ENCODE measurements at places on chromosomes 3 and 15. TPM values are rescaled to one million over a fixed set of nuclear protein-coding genes. Genes with fewer than 3 reads are reported as not detected.

- H3K36me3 ChIP-seq = no peaks in the 10 kb centered on the region
- peaks cover 15% of the 10 kb centered on the region for H3K27me3 ChIP-seq
- peaks cover under 1% of the 10 kb centered on the region for H3K4me1 ChIP-seq
- DNase-seq = no peak
- H3K27ac ChIP-seq = no peak overlapping the region
Observed at GRCh38 chr3:150920236-150920635, 15.0 kb upstream of the MINDY4B start.

DNA sequence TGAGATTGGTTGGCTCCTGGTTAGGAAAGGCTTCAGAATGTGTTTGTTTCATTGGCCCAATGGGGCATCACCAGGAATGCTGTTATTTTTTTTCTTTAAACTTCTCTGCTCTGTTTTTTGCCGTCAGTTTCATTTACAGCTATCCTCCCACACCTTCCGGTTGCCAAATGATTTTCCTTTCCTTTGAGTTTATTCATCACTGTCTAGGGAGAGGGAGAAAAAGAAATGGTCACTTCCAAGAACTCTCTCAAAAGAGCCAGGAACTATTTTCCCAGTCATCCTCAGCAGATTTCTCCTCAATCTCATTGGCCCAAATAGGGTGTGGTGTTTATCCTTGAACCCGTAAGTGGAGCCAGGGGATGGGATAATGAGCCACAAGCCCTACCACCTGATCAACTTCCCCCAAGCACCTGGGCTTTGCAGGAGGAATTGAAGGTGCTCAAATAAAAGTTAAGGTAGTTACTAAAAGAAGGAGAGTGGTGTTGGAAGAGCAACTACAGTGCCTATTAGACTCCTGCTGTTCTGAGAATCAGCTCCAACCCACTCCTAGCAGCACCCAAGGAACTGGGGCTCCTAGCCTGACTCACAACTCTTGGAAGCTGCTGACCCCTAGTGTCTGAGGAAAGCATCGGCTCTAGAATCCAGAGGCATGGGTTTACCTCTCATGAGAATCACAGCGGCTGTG is 183.8 kb upstream of the IL12A start:
- DNase-seq = peak; percentile 47
- H3K36me3 ChIP-seq = no peaks in the 10 kb centered on the region
- no peak overlapping the region for H3K4me3 ChIP-seq
- peaks cover 12% of the 10 kb centered on the region for H3K27me3 ChIP-seq
- no peak overlapping the region for H3K27ac ChIP-seq

DNA sequence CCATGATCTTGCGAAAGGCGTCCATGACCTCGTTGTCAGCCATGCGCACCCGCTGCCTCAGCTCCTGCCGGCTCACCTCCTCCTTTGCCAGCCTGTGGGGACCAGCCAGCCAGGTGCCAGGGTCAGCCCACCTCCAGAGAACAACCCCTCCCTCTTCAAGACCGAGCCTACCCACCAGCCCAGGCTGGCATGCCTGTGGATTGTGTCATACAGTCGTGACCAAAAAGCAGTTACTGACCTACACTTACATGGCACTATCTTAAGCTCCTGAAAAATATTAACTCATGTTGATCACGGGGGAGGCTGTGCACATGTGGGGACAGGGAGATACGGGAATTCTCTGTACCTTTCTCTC is 10.7 kb upstream of the CAMK1 start:
- H3K27me3 ChIP-seq = no peaks in the 10 kb centered on the region
- peak overlapping the region; percentile 35 for H3K4me3 ChIP-seq
- peaks cover 52% of the 10 kb centered on the region for H3K4me1 ChIP-seq
- H3K36me3 ChIP-seq = peaks cover 49% of the 10 kb centered on the region
- DNase-seq = no peak

DNA sequence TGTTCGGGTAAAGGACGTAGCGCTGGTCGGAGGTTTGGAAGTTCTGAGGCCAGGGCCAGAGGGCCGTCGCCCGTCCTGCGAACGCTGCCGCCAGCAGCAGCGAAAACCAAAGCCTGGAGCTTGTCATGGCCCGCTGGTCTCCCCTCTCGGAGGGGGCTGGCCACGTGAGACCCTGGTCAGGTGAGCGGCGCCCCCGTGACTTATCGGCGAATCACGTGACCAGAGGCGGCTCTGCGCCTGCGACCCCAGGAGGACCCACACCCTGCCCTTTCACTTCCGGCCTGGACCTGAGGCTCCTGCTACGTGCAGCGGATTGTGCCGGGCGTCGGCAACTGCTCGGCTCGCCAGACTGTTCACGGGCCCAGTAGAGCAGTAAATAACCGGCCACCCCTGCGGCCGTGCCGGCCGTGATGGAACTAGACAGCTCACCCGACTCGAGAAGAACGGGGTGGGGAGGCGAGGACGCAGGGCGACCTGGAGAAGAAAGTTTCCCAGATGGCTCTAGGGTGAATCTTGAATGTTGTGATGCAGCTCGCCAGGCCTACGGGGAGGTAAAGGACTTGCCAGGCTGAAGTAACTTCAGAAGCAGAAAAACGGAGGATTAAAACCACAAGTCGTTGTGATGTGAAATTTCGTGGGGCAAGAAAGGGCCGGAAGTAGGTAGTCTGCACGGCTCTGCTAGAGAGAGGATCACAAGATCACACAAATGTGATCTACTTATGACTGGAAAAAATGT is at the start of gene HEXA:
TSS of gene HEXA (minus strand) at position 169 of the 736 bp plus-strand sequence. CDS start at position 127, 42 bp downstream.
- DNase-seq = peak; percentile 98
- no peaks in the 10 kb centered on the region for H3K27me3 ChIP-seq
- H3K4me1 ChIP-seq = peaks cover 41% of the 10 kb centered on the region
- H3K27ac ChIP-seq = peak within 1 kb of the TSS; percentile 99
- peak within 1 kb of the TSS; percentile 95 for H3K4me3 ChIP-seq
- H3K36me3 ChIP-seq = peaks cover 7% of the 10 kb centered on the region

Gene DAZL
- not detected for total RNA-seq

Gene TGM4
- not detected for total RNA-seq

DNA sequence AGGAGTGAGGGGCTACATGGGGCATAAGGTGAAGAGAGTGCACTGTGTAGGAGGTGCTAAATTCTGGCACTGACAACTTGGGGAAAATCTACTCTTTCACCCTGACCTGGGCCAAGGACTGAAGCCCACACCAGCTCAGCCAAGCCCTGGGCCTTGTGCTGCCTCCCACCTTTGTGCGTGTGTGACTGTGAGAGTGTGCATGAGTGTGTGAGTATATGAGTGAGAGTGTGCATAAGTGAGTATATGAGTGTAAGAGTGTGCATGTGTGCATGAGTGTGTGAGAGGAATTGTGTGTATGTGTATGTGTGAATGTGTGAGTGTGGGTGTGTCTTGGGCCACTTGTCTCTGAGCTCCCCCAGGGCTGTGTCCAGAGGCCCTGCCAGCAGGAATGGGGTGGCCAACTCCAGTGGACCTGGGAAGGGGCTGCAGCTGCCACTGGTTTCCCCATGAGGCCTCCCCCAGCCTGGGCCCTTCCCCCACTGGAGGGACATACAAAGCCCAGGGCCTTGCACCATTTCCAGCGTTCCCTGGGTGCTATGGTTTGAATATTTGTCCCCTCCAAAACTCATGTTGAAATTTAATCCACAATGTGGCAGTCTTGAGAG is 15.2 kb downstream of the C3orf22 start:
- no peak overlapping the region for H3K27ac ChIP-seq
- H3K4me3 ChIP-seq = no peak overlapping the region
- DNase-seq = no peak

DNA sequence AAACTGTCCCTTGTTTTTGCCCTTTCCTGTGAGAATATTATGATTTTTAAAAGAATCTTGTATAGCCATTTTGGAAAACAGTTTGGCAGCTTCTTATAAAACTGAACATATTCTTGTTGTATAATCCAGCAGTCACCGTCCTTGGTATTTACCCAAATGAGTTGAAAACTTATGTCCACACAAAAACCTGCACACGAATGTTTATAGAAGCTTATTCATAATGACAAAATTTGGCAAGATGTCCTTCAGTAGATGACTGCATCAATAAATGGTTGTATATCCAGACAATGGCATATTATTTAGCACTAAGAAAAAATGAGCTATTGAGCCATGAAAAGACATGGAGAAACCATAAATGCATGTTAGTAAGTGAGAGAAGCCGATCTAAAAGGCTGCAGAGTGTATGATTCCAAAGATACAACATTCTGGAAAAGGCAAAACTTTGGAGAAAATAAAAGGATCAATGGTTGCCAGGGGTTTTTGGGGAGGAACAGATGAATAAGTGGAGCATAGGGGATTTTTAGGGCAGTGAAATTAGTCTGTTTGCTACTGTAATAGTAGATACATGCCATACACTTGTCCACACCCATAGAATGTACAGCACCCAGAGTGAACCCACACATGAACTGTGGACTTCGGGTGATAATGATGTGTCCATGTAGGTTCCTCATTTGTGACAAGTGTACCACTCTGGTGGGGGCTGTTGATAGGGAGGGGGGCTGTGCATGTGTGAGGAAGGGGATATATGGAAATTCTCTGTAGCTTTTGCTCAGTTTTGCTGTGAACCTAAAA is 31.7 kb downstream of the LIMD1 start:
- H3K4me3 ChIP-seq = no peak overlapping the region
- no peak overlapping the region for H3K27ac ChIP-seq
- peaks cover 12% of the 10 kb centered on the region for H3K4me1 ChIP-seq
- H3K27me3 ChIP-seq = no peaks in the 10 kb centered on the region
- DNase-seq = no peak

GRCh38 chr3:42037318-42037945 is 53.7 kb upstream of the TRAK1 start:
- no peak for DNase-seq
- no peaks in the 10 kb centered on the region for H3K27me3 ChIP-seq
- H3K36me3 ChIP-seq = peaks cover 3% of the 10 kb centered on the region

Gene PLEKHO2
- 25.4 TPM for total RNA-seq

GRCh38 chr15:56298723-56299122 is 55.0 kb upstream of the RFX7 start:
- DNase-seq = no peak
- H3K36me3 ChIP-seq = no peaks in the 10 kb centered on the region
- no peak overlapping the region for H3K27ac ChIP-seq
- no peaks in the 10 kb centered on the region for H3K4me1 ChIP-seq
- H3K27me3 ChIP-seq = no peaks in the 10 kb centered on the region

Gene IL5RA
- not detected for total RNA-seq

GRCh38 chr15:31361764-31362515 is 35.3 kb downstream of the KLF13 start:
- H3K27ac ChIP-seq = peak overlapping the region; percentile 90
- DNase-seq = no peak

Gene ARRDC4
- 0.56 TPM for total RNA-seq

DNA sequence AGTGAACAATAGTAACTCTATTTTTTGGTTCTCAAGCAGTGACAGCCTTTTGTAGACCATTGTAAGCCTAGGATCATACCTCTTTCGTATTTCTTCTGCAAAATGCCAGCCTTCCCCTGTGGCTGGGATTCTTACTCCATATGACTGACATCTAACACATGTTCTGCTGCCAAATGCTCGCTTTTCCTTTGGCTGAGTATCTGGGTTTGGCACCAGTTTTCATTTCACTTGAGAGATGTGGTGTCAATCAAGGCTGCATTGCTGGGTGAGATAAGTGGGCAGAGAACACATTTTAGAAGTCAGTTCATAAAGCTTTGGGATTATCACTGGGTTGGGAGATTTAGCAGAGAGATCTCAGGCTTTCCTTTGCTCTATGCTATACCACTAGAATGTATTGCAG is 514.7 kb upstream of the SGO1 start:
- no peak overlapping the region for H3K27ac ChIP-seq
- no peak overlapping the region for H3K4me3 ChIP-seq
- H3K36me3 ChIP-seq = no peaks in the 10 kb centered on the region
- no peaks in the 10 kb centered on the region for H3K4me1 ChIP-seq

Gene FBXO45
- total RNA-seq = 15.0 TPM

Gene MEIS2
- not detected for total RNA-seq

Gene SLC38A3
- not detected for total RNA-seq

DNA sequence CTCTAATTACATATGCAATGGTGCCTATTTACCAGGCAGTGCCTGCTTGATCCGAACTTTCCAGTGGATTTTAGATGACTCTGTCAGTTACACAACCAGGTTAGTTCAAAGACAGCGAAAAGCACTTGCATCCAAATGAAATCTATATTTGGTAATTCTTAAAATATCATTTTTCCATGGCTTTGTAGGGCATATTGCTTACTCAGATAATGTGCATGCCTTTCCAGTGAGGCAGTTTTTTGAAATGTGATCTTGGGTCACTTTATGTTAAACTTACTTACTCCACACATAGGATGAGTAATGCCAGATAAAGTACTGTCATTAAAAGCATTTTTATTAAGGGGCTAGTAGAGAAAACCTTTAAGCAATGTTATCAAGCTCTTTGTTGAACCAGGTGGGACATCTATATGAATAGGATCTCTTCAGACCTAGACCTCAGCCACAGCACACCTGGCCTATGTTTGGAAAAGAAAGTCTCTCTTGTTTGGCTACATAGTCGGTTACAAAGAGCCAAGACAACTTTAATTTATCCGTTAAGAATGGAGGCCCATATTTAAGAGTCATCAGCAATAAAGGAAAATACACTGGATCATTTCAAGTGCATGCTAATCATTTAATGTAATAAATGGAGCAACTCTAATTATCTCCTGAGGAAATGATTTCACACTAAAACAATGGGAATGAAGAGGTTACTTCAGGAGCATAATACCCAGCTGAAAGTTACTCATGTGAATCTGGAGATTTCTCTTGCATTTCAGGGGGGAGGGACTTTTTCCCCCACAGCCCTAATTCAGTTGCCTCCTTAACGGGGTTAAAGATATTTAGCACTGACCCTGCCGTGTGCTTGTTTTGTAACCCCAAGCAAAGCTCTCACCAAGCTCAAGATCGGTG is 56.3 kb upstream of the TMCO5A start:
- H3K27me3 ChIP-seq = no peaks in the 10 kb centered on the region
- H3K27ac ChIP-seq = no peak overlapping the region
- H3K4me1 ChIP-seq = no peaks in the 10 kb centered on the region
- no peak overlapping the region for H3K4me3 ChIP-seq
- no peaks in the 10 kb centered on the region for H3K36me3 ChIP-seq
- no peak for DNase-seq

DNA sequence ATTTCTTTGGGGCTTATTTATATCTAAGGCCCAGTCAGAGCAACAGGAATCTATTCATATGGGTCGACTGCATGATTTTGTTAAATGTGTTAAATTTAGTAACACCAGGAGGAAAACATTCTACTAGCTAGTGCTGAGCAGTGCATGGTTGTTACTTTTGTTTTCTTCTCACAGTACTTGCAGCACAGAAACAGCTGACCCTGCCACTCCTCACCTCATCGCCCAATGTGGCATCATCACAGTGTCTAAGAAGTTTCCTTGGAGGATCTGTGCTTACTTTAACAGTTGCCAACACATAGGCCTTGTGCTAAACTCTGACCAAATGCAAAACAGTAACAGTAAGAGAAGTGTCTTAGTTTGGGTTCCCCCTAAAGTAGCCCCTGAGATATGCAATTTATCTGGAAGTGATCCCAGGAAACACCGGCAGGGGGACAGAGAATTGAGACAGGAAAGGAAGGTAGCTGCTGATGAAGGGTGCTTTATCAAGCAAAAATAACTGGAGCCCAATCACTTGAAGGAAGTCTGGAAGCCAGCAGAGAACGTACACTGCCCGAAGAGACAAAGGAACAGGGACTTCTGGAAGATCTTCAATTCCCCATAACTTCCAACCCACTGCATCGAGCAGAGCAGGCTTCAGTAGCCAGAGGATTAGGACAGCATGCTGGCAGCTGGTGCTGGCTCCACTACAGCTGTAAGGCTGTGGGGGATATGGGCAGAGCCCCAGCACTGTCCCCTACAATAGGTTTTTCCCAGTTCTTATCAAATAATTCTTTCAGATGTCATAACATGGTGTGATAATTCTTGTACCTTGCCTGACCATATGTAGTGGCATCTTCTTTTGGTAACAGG is 36.0 kb upstream of the ULK4 start:
- H3K27me3 ChIP-seq = peaks cover 8% of the 10 kb centered on the region
- no peaks in the 10 kb centered on the region for H3K4me1 ChIP-seq
- H3K36me3 ChIP-seq = no peaks in the 10 kb centered on the region
- no peak overlapping the region for H3K4me3 ChIP-seq
- DNase-seq = no peak
- no peak overlapping the region for H3K27ac ChIP-seq
